Pulmonary artery endothelial cell (primary cell): ENCODE measurements at places on chromosomes 2 and 18.

DNA sequence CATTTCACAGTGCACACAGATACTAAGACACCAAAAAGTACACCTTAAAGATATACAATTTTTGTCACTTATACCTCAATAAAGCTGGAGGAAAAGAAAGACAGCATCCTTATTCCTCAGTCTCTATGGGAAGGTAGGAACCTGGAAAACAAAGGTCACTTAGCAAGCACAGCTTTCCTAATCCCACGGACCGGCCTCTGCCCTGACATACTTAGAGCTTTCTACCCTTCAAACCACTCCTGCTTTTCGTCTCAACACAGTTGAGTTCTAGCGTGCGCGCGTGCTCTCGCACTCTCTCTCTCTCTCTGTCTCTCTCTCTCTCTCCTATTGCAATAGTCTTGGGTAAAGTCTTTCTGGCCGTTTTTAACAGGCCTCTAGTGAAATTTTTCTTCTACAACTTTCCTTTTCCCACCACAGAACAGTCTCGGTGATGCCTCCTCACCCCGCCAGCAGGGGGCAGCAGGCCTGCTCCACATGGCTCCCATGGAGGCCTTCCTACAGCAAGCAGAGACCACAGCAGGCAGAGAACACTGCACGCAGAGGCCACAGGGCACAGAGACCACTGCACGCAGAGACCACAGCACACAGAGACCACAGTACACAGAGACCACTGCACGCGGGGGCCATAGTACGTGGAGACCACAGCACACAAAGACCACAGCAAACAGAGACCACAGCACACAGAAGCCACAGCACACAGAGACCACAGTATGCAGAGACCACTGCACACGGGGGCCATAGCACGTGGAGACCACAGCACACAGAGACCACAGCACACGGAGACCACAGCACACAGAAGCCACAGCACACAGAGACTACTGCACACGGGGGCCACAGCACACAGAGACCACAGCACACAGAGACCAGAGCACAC is 106.9 kb downstream of the FBXO15 start:
- no peak for DNase-seq

GRCh38 chr18:33751613-33752221 is 173.7 kb downstream of the ASXL3 start:
- no peak for DNase-seq

- DNase-seq: no peak
These were observed 37.9 kb upstream of the CTAGE1 start for GRCh38 chr18:22455425-22456115.

DNA sequence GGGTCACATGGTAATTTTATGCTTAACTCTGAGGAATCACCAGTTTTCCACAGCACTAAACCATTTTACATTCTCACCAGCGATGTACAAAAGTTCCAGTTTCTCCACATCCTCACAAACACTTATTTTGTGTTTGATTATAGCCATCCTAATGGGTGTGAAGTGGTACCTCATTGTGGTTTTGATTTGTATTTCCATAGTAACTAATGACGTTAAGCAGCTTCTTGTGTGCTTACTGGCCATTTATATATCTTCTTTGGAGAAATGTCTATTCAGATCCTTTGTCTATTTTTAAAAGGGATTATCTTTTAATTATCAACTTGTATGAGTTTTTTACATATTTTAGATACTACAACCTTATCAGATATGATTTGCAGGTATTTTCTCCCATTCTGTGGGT is 42.0 kb downstream of the CCDC150 start:
- DNase-seq: no peak

GRCh38 chr2:174174741-174175140 is 73.6 kb downstream of the OLA1 start:
- no peak for DNase-seq

- no peak for DNase-seq
These were observed 164.9 kb upstream of the LRRTM1 start for GRCh38 chr2:80469428-80469827.

GRCh38 chr2:224264259-224264658 is 137.6 kb downstream of the FAM124B start:
- no peak for DNase-seq
